ENCODE measurements at places on chromosomes 11 and 22.
A peak's percentile ranks its signal among the peaks of the same experiment; 100 is the strongest.

DNA sequence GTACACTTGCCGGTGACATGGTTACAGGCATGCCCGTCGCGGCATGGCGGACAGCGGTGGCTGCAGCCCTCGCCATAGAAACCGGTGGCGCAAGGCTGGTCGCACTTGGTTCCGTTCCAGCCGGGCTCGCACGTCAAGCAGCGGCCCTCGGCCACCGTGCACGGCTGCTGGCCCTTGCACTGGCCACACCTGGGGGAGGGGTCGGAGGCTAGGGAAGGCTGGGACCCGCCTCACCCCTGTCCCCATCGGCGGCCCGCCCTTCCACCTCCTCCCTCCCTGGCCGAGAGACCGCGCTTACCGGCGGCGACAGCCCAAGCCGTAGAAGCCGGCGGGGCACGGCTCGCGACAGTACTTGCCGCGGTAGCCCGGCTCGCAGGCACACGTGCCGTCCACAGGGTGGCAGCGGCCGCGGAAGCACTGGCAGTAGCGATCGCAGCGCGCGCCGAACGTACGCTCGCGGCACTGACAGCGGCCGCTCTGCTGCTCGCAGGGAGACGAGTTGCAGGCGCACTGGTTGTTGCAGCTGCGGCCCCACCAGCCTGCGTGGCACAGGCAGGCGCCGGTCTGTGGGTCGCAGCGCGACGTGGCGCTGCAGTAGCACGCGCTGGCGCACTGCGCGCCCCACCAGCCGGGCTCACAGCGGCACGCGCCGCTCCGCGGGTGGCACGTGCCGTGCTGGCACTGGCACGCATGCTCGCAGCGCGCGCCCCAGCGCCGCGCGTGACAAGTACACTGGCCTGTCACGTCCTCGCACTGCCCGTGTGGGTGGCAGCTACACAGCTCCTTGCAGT, 6.7 kb downstream of the SCARF2 start:
- DNase-seq: peak; percentile 62

DNA sequence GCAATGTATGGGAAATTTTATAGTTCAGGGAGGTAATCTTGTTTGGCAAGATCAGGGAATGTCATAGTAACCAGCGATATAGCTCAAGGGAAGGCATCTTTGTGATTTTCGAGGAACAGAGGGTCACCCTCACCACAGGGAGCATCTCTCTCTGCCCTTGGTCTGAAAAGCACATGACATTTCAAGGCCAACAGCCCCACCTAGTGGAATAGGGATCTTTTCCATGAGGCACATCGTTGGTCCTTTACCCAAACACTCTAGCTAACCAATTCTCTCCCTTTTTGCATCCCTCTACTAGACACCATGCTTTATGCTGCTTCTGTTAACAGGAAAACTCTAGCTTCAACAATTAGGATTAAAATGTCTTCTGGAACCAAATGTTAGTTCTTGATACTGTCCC, 179.0 kb downstream of the GRM5 start:
- peak; percentile 55 for DNase-seq

GRCh38 chr11:8093931-8094575, 13.0 kb downstream of the TUB start:
- DNase-seq: no peak

DNA sequence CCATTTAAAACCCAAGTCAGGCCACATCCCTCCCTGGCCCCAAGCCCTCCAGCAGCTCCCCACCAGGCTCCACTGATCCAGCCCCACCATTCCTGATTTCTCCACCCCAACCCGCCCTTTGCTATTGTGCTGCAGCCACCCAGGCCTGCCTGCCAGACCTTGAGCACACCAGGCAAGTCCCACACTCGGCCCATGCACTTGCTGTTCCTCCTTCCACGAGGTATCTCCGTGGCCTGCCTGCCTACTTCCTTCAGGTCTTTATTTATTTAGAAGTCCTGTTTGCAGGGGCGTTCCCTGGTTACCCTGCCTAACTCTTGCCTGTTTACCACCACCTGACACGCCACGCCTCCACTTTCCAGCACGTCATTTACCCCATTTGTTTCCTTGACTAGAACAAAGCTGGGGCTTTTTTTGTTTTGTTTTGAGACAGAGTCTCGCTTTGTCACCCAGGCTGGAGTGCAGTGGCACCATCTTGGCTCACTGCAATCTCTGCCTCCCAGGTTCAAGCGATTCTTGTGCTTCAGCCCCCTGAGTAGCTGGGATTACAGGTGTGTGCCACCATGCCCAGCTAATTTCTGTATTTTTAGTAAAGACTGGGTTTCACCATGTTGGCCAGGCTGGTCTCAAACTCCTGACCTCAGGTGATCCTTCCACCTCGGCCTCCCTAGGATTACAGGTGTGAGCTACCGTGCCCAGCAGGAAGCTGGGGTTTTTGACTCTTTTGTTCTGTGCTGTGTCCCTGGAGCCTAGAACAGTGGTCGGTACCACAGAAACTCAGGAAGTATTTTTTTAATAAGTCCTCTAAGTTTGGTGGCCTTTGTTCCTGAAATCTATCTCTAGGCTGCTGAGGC, 6.7 kb downstream of the CENPM start:
- peak; percentile 97 for DNase-seq

GRCh38 chr11:44308256-44308922, 1.6 kb downstream of the ALX4 start:
- DNase-seq: no peak

GRCh38 chr11:77669848-77670511, 32.4 kb upstream of the CLNS1A start:
- no peak for DNase-seq

DNA sequence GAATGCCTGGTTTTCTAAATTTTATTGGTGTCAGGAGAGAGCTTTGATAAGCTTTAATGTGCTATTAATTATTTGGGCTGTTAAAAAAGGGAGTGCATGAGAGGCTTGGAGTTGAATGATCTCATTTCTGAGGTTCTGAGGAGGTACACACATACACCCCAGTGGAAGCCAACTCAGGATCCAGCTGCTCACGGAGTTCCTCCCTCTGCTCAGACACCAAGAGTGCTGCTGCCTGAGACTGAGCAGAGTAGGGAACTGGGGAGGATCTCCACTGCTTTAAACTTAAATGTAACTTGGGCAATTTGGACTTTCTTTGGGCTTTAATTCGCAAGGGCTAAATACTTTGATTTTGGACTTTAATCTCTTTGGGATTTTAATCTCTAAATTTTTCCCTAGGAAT, 414.4 kb upstream of the CADM1 start:
- no peak for DNase-seq

Data from CD8-positive, alpha-beta T cell (primary cell).